Right atrium auricular region (tissue), 2 donors: ENCODE measurements at places on chromosomes 5 and 9. TPM values are rescaled to one million over a fixed set of nuclear protein-coding genes. Genes with fewer than 3 reads are reported as not detected.

DNA sequence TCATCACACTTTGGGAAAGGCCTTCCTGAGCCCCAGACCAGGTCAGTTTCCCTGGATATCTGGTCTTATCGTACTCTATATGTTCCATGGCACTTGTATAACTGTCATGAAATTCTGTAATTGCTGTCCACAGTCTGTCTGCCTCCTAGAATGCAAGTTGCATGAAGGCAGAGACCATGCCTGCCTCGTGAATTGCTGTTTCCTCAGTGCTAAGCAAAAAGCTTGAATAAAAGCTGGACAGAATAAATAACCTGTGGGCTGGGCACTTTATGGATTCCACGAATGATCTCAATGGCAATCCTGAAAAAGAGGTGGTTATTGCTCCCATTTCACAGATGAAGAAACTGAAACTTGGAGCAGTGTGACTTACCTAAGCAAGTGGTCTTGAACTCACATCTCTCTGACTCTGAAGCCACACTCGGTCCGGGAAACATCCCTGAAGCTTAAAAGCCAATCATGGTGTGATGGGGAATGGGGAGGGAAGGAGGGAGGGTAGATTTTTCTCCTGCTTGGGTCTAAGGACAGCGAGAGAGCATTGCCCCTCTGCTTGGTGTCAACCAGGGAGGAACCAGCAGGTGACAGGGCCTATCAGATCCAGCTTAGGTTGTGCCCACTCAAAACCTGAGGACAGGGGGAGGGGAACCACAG is 13.2 kb upstream of the LHX2 start:
- peaks cover 62% of the 10 kb centered on the region for H3K27me3 ChIP-seq
- no peak overlapping the region for H3K4me3 ChIP-seq
- no peak overlapping the region for H3K27ac ChIP-seq
- peaks cover 25% of the 10 kb centered on the region for H3K4me1 ChIP-seq

- no peak overlapping the region for H3K4me3 ChIP-seq
- DNase-seq: no peak
- H3K27ac ChIP-seq: no peak overlapping the region
- H3K4me1 ChIP-seq: no peaks in the 10 kb centered on the region
- peaks cover 33% of the 10 kb centered on the region for H3K36me3 ChIP-seq
Observed at GRCh38 chr9:93270976-93271375, 87.0 kb downstream of the WNK2 start.

The CER1 gene
- total RNA-seq: not detected

The PTGES gene
- total RNA-seq: 1.1 TPM

The SERF1A gene
- total RNA-seq: 9.5 TPM

The CTSV gene
- not detected for total RNA-seq

The MOB3B gene
- 0.85 TPM for total RNA-seq
